ENCODE measurements at places on chromosomes 1 and 21.

- DNase-seq: no peak
Observed at GRCh38 chr1:56978819-56979218, 13.0 kb upstream of the C8B start.

DNA sequence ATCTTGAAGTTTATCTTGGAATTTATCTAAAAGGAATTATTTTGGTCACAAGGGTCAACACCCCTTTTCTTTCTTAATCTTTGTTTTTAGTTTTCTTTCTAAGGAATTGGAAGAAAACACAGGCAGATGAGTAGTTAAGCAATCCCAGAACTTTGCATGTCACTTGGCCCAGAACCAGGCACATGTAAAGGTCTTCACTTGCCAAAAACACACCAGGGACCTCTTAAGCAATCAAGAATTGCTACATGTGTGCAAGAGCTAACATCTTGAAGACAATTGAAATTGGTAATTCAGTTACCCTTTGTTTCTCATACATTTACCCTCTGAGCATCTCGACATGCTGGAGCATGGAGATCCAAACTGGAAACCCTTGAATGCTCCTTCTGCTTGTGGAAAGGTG lies 114.2 kb downstream of the ZC3H11B start:
- DNase-seq: no peak

DNA sequence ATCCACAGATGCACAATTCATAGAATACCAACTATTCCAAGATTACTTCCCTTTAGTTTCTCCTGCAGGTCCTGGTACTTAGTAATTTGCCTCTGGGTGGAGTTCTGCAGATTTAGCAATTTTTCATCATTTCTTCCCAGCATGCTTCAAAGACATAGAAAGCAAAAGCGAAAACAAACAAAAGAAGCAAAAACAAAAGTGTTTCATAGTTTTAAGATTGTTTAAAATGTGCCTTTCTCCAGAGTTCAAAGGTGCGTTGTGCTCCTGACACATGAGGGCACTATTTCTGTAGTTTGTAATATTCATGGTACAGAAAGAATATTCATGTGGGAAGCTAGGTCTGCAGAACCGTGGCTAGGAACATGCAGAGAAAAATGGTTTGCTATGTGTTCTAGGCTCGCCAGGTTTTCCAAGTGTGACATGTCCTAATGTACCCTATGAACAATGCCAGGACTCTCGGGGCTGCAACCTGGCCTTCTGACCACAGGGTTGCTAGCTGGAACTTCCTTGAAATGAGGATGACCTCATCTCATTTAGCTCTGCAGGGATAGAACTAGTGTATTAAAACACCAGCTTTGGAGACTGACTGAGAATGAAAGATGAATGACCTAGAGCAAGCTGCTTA lies 30.0 kb upstream of the RCSD1 start:
- no peak for DNase-seq

DNA sequence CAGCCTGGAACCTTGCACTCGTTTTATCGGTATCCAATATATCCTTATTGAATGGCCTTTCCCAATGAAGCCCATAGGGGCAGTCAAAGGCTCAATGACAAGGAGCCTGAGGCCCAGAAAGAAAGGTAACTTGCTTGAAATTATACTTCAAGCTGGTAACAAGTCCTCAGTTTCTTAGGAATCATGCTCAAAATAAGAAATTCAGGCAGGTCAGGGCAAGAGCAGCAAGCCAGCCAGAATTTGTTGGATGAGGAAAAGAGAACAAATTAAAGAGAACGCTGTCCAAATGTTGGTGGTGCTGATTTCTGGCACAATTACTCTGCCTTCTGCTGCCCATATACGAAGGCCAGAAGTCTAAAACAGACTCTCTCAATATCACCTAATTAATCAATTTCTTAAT lies 77.6 kb downstream of the DDX20 start:
- DNase-seq: no peak

- DNase-seq: no peak
Observed at GRCh38 chr1:116956378-116956777, 45.2 kb upstream of the CD101 start.

DNA sequence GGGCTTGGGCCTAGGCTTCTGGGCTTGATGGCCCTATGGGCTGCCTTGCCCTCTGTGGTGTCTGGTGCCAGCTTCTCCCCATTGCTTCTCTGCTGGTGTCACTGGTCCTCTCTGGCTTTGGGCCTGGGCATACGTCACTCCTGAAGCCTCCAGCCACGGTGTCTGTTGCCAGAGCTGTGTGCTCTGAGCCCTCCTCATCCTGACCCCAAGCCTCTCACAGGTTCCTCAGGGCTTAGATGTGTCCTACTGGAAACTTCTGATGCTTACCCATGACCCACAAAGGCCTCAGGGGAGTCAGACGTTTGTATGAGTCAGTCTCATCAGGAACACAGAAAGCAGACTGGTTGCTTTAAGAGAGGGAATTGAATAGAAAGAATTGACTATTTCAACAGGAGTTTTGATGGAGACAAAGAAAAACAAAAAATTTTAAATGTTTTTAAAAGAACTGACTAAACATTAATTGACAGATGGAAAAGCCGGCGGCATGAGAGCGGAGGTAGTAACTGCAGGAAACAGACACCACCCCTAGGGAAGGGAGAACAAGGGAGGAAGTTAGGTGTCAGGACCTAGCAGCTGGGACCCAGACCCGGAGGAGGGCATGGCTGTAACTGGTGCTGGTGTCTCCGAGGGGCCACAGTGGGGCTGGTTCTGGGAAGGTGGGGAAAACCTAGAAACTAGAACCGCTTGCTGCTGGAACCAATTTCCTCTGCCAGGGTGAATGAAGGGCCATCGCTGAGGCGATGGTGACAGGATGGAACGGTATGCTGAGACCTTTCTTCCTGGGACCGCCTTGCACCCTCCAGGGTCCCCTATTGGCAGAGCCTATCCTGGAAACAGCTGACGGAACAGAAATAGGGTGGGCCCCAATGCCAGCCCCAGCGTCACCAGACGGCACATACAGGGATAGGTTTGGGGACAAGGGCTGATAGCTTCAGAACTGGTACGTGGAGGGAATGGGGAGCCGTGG lies 40.0 kb upstream of the CITED4 start:
- no peak for DNase-seq

GRCh38 chr1:91701472-91701869 lies 184.5 kb downstream of the TGFBR3 start:
- DNase-seq: no peak

- no peak for DNase-seq
Observed at GRCh38 chr1:183607322-183607980, 17.2 kb upstream of the NCF2 start.

GRCh38 chr21:28916150-28916893 lies 76.4 kb downstream of the LTN1 start:
- DNase-seq: no peak

DNA sequence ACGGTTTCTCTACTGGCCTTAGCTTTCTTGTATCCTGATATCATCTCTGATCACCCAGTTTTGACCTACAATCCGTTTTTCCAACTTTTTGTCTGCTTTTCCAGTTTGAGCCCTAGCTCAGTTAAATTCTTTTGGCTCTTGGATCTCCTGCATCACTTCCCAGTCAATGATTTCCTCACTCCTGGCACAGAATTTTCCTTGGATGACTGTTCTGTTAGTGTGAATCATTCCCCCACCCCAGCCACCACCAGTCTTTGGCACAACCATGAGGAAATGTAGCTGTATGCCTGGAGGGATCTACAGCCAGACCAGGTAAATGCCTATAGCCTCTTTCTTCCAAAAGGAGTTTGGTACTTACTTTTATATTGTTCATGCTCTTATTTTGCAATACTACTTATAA lies 187.2 kb upstream of the PTGFR start:
- DNase-seq: no peak

DNA sequence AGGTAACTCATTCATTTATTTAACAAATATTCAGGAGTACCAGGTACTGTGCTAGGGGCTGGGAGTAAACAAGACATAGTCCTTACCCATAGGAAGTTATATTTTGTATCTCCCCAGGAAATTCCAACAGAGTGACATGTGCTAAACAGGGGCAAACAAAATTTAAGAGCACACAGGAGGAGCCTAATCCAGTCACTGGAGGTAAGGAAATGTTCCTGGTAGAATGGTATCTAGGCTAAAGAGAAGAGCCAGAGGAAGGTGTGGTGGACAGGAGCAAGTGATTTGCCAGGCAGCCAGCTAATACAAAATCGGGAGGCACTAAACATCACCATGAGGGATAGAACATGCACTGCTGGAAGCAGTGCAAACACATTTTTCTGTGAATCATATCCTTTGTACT lies 10.4 kb downstream of the TEX38 start:
- no peak for DNase-seq

GRCh38 chr1:156601892-156602291 lies 613 bp upstream of the GPATCH4 start:
- no peak for DNase-seq

GRCh38 chr21:35223480-35224156 lies 174.5 kb upstream of the RUNX1 start:
- no peak for DNase-seq

DNA sequence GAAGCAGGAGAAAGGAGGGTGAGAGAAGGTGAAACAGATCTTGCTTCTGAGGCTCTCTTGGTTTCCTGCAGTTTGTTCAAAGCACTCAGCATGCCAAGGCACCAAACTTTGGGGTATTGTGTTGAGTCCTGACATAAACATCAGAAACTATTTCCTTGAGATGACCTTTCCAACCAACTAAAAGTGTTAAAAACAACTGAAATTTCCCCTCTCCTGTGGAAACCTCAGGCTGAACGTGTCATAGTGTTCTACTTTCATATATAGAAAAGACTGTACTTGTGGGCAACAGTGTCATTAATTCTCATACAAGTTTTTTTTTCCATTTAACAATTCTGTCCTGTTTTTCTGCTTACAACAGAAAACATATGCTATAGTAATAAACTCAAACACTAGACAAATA lies 6.3 kb upstream of the LYST start:
- DNase-seq: no peak

DNA sequence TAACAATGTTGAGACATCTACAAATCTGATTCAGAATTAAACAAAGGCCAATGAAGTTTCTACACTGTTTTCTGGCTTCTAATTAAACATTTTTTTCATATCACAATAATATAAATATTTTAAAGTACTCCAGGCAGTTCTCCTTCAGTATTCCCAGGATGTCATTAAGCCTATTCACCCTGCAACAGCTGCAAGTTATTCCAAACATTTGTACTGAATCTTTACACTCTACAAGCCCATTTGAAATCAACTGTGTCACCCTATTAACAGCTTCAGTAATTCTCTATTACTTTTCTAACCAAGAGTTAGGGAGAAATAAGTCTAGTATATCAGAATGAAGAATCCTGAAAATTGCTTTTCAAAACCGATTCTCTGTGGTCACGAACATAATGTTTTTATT lies 124.6 kb downstream of the OLFML2B start:
- DNase-seq: no peak

GRCh38 chr1:97925151-97925550 lies 4.3 kb upstream of the DPYD start:
- DNase-seq: no peak

DNA sequence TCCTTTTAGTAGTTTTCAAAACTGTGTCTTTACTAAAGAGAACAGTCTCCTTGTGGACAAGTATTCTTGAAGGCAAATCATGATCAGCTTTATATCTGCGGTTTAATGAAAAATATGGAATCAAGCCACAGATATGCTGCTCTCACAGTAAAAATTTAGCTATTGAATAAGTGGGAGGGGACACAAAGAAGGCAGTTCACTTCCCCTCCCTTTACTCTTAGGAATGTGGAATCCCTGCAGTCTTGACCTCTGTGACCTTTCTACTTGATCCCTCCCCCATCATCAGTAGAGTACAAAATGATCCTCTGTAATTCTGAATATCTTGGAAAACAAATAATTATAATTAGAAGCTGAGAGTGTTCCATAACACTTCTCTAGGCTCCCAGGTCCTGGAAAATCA lies 136.7 kb upstream of the HOOK1 start:
- DNase-seq: no peak

DNA sequence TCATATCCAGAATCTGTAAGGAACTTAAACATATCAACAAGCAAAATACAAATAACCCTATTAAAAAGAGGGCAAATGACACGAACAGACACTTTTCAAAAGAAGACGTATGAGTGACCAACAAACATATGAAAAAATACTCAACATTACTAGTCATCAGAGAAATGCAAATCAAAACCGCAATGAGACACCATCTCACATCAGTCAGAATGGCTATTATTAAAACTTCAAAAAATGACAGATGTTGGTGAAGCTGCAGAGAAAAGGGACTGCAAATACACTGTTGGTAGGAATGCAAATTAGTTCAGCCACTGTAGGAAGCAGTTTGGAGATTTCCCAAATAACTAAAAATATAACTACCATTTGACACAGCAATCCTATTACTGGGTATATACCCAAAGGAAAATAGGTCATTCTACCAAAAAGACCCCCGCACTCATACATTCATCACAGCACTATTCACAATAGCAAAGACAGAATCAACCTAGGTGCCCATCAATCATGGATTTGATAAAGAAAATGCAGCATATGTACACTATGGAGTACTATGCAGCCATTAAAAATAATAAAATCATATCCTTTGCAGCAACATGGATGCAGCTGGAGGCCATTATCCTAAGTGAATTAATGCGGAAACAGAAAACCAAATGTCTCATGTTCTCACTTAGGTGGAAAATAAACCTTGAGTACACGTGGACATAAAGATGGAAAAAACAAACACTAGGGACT lies 230.1 kb upstream of the RAB4A start:
- DNase-seq: no peak

DNA sequence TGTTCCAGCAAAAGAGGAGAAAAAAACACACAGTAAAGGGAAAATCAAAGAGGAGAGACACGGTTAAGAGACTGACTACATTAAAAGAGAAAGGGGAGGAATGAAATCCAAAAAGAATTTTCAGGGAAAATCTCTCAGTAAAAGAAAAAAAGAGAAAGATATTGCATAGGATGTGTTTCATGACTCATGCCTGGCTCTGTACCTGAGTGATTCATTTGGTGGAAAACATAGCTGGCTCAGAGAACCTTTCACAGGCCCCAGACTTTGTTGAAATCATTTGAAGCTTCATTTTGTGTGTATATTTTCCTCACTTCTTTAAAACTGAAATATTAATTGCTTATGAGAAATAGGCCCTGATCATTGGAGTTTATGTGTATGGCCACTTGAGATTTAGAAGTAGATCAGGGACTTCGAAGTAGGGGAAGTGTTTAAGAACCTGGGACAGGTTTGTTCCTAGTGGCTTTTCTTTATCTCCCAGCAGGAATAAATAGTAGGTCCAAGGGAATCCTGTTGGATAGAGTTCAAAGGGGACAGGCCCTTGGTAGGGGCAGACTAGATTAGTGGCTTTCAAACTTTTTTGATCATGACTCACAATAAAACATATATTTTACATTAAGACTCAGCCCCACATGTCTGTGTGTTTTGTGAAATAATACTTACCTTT lies 239.1 kb upstream of the SGIP1 start:
- DNase-seq: no peak

DNA sequence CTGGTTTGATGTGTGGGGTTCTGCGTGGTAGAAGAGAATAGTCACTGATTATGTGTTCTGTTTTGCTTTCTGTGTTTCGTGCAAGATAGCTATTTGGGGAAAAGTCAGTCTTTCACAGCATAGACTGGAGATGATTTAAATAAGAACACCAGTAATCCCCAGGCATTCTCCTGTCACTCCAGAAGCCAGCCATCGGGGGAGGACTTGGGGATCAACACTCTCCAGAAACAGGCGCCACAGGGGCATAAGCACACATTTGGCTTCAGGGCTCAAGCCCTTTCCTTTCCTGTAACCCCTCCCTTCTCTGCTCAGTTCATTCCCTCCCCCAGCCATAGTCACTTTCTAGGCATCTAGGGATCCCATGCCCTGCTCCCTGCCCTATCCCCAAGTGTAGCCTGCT lies 97.3 kb upstream of the BEND5 start:
- DNase-seq: no peak
